NCI-H1105 treated with DMSO at 0.1 percent for 48 hours (cell line): ENCODE measurements at places on chromosomes 3 and 15.
A peak's percentile ranks its signal among the peaks of the same experiment; 100 is the strongest.

GRCh38 chr15:51884517-51885236, 55.2 kb downstream of the TMOD3 start:
- no peak for DNase-seq

DNA sequence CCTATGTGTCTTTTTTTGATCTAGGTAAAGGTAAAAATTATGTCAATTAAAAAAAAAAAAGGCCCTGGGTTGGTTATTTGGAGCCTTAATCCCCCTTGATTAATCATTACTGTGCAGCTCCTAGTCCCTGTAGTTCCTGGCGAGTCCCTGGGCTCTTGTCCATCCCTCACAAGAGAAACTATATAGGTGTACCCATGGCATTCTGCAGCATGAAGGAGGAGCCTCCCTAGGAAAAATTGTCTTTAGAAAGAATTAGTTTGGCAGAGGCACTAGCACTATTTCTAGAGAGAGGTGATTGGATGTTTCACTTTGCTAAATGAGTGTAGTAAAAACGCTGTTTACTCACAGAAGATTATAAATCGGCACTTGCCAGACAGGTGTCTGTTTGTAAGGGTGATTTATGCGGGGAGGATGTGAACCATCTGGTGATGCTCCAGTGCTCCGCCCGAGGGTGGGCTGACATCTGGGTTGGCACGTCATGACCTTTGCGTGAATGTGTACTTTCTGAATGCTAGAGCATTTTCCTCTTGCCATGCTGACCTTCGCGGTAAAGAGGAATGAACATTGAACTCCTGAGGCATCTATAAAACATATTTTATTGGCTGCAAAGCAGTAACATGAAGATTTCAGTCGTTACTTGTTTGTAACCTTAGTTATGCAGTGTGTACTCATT, 12.6 kb downstream of the PLCL2 start:
- DNase-seq, result peak; percentile 50

DNA sequence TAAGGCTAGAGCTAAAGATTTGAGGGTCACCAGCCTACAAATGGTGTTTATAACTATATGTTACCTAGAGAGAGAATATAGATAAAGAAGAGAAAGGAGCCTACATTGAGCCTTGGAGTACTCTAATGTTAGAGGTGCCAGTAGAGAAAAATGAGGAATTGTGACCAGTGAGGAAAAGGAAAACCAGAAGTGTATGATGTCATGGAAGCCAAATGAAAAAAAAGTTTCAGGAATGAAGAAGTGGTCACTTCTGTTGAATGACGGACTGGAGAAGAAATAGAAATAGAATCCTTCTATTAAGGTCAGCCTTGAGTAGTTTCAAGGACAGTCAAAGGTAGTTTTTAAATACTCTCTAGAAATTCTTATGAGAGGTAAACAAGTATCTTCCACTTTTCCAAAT, 51.2 kb upstream of the MLF1 start:
- DNase-seq, result no peak

- no peak for DNase-seq
Observed at GRCh38 chr3:81433675-81434074, 327.8 kb downstream of the GBE1 start.

- DNase-seq, result no peak
Observed at GRCh38 chr3:60886518-60886917, 364.7 kb downstream of the FHIT start.

DNA sequence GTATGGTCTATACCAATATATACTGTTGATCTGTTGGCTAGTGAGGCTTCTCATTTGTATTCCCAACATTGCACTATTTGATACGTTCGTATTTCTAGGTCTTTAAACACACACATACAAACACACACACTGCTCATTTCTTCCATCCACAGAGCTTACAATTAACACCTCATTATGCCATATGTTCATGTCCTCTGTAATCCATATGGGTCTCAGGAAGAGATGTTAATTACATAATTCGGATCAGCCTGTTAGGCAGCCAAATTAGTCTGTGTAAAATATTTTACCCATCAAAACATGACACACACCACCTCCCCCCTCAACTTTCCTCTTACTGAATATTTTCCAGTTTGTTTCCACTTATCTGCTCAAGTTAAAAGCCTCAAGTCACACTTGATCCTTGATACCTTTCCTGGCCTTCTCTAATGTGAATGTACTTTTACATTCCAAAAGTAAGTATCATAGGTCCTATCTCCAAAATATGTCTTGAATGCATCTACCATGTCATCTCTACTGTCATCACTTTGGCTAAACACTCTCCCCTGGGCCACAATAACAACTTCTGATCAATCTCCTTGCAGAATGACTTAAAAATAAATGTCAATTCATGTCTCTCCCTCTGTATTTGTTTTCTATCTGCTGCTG, 28.2 kb downstream of the EOGT start:
- no peak for DNase-seq

DNA sequence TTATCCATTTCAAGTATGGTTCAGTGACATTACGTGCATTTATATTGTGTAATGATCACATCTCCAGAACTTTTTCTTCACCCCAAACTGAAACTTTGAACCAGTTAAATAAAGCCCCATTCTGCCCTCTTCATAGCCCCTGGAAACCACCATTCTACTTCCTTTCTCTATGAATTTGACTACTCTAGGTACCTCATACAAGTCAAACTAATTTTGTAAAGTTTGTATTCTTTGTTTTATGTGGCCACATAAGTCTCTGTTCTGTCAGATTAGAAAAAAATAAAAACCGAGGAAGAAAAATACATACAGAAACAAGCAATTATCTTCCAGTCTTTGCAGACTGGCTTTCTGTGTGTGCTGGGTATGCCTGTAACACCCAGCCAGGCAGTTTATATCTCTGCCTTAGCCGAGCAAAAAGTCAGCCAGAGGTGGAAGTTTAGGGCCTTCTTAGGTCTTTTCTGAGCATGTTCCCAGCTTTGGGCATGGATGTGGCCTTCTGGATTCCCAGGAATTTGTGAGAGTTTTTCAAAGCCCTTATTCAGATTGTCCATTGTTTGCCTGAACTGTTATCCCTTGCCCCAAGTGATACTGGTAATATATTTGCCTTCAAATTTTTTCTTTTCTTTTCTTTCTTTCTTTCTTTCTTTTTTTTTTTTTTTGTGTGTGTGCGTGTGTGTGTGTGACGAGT, 6.0 kb upstream of the GRAMD1C start:
- no peak for DNase-seq

DNA sequence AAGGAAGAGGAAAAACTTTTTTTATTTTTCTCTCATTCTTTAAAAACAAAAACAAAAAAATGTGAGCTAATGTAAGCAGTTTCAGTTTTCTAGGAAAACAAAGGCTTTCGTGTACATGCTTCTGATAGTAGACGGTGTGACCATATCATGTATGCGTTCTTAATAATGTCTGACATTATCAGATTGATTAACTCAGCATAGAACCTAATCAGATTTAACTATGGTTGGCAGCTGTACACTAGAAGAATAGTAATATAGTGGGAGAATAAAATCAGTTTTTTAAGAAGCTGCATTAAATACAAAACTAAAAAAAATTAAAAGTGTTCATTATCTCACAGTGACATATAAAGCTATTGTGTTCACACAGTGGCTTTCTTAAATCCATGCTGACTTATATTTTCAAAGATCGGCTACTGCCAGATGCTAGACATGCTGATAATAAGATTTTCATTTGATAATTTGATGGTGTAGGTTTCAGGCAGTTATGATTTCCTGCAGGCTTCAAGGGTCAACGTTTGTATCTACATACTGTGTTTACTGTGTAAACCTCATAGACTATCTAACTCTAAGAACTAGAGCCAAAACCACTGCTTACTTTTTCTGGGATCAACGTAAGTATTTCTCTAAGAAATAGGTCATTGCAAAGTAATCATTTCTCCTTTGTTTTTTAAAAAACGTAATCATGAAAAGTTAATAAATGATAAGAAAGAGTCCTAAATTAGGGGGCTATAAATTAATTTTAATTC, 74.0 kb downstream of the UBE2E2 start:
- no peak for DNase-seq

- DNase-seq, result no peak
Observed at GRCh38 chr3:23055733-23056376, 147.3 kb upstream of the UBE2E2 start.

DNA sequence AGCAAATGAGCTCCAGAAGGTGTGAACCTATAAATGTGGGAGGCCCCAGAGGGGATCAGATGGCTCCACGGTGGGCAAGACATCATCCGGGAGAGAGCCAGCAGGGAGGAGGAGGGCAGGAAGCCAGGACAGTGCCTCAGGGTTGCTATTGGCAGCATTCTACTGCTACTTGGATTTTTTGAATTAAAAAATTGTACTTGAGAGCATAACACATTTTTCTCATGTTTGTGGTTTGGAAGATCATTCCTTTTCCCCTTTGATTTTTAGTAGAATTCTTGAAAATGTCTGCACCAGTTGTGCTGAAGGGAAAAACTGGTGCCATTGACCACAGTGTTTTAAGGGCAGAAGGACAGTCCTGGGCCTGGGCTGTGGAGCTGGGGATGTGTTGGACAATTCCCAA, 59.2 kb downstream of the LYZL4 start:
- DNase-seq, result no peak

GRCh38 chr3:190366133-190366532, 21.8 kb upstream of the CLDN16 start:
- no peak for DNase-seq

GRCh38 chr3:154904328-154904727, 175.8 kb upstream of the MME start:
- DNase-seq, result peak; percentile 35

GRCh38 chr3:149554826-149555225, 80.3 kb downstream of the TM4SF4 start:
- DNase-seq, result no peak

- peak; percentile 50 for DNase-seq
Observed at GRCh38 chr3:115623044-115623868, at the start of gene GAP43. Gene GAP43 (plus strand): TSS chr3:115623510. CDS start chr3:115623690, 180 bp downstream.

GRCh38 chr15:25882466-25882865, 19.3 kb upstream of the ATP10A start:
- DNase-seq, result no peak

GRCh38 chr3:111725706-111726105, 130.6 kb upstream of the ZBED2 start:
- no peak for DNase-seq

- DNase-seq, result no peak
Observed at GRCh38 chr15:99993681-99994131, 260.5 kb upstream of the LYSMD4 start.

DNA sequence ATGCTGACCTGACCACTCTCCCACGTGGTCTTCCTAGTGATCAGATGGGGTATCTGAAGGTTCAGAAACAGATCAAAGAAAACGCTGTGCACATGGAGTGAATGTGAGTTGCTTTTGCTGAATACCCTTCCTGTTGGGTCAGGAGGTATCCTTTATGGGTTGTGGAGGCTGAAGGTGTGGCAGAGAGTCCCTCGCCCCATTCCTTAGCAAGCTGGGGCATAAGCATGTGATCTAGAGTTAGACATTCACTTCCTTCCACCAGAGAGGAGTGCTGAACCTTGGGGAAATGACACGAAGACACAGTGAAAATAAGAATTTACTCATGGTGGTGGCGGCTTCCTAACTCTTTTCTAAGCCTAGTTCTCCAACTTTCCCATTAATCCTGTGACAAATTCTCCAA, 27.8 kb upstream of the SPTBN5 start:
- no peak for DNase-seq
